ENCODE measurements at places on chromosomes 7 and 10. TPM values are rescaled to one million over a fixed set of nuclear protein-coding genes. Genes with fewer than 3 reads are reported as not detected.

TUBB8 gene
- not detected for polyA plus RNA-seq

- no peaks in the 10 kb centered on the region for H3K4me1 ChIP-seq
- no peak for DNase-seq
- no peak overlapping the region for H3K27ac ChIP-seq
- no peak overlapping the region for H3K4me3 ChIP-seq
- H3K27me3 ChIP-seq, result no peaks in the 10 kb centered on the region
Observed at GRCh38 chr7:30815388-30815854, 44.2 kb downstream of the MINDY4 start.

DNA sequence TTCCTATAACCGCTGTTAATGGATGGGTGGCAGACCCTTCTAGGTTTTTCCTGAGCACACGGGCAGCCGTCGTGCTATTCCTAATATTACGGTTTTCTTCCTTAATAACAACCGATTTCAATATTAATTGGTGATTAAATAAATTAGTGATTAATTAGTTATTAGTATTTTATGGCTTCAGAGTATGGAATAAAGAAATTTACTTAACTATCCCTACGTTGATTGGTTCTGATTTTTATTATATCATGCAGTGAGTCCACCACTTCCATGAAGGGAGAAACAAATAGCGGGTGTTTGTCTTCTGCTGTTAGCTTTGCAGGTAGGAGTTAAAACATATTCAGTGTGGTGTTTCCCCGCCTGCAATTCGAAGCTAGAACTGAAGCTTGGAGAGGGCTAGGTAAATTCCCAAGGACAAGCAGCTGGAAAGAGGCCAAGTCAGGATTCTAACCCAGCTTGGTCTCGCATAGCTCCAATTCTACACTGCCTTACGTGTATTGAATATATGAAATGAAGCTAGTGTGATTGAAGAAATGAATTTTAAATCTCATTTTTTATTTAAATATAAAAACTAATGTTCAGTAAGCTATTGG, 928 bp upstream of the CSTF2T start:
- H3K27ac ChIP-seq, result peak overlapping the region; percentile 100
- peaks cover 51% of the 10 kb centered on the region for H3K4me1 ChIP-seq
- DNase-seq, result no peak
- peaks cover 18% of the 10 kb centered on the region for H3K27me3 ChIP-seq
- peaks cover 10% of the 10 kb centered on the region for H3K36me3 ChIP-seq

PRKG1 gene
- not detected for polyA plus RNA-seq

- no peak overlapping the region for H3K27ac ChIP-seq
- peaks cover 1% of the 10 kb centered on the region for H3K27me3 ChIP-seq
- DNase-seq, result no peak
- H3K4me3 ChIP-seq, result no peak overlapping the region
- no peaks in the 10 kb centered on the region for H3K4me1 ChIP-seq
Observed at GRCh38 chr7:135736586-135737305, 8.8 kb upstream of the SLC13A4 start.

GRCh38 chr10:31623466-31623865, 304.4 kb downstream of the ZEB1 start:
- peaks cover 5% of the 10 kb centered on the region for H3K27me3 ChIP-seq
- DNase-seq, result no peak
- H3K27ac ChIP-seq, result no peak overlapping the region
- H3K36me3 ChIP-seq, result no peaks in the 10 kb centered on the region
- no peaks in the 10 kb centered on the region for H3K4me1 ChIP-seq

GRCh38 chr7:32115831-32116230, 45.6 kb upstream of the PDE1C start:
- no peaks in the 10 kb centered on the region for H3K36me3 ChIP-seq
- peaks cover 5% of the 10 kb centered on the region for H3K27me3 ChIP-seq
- H3K4me1 ChIP-seq, result no peaks in the 10 kb centered on the region
- H3K27ac ChIP-seq, result no peak overlapping the region
- H3K4me3 ChIP-seq, result no peak overlapping the region

RBP4 gene
- not detected for polyA plus RNA-seq

GPER1 gene
- polyA plus RNA-seq, result 0.14 TPM

GRCh38 chr10:46068905-46069304, 22.8 kb upstream of the MSMB start:
- peaks cover 3% of the 10 kb centered on the region for H3K27me3 ChIP-seq
- no peak for DNase-seq
- H3K36me3 ChIP-seq, result no peaks in the 10 kb centered on the region
- no peak overlapping the region for H3K4me3 ChIP-seq
- peaks cover 1% of the 10 kb centered on the region for H3K4me1 ChIP-seq

GRCh38 chr10:28807760-28808613, 130.7 kb downstream of the BAMBI start:
- H3K4me3 ChIP-seq, result no peak overlapping the region
- no peak for DNase-seq
- H3K36me3 ChIP-seq, result no peaks in the 10 kb centered on the region
- H3K27ac ChIP-seq, result no peak overlapping the region
- H3K27me3 ChIP-seq, result peaks cover 14% of the 10 kb centered on the region

DNA sequence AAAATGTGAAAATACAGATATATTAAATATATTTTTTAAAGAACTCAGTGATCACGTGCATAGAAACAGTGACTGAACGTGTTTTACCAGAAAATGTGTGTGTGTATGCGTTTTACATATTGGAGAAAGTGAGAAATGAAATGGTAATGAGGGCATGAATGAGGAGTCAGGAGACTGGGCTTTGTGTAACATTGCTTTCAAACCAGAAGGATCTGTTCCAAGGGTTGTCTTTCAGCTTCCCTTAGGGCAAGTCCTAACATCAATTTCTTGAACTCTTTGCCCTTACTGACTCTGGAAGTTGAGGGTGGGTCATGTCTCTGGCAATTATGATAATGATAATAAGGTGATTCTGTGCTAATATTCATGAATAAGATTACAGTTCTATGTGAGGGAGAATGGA, 557.3 kb downstream of the PHTF2 start:
- no peaks in the 10 kb centered on the region for H3K36me3 ChIP-seq
- no peak overlapping the region for H3K27ac ChIP-seq
- H3K27me3 ChIP-seq, result peaks cover 3% of the 10 kb centered on the region

GRCh38 chr7:16502303-16502702, 24.3 kb upstream of the LRRC72 start:
- H3K27me3 ChIP-seq, result peaks cover 2% of the 10 kb centered on the region
- no peaks in the 10 kb centered on the region for H3K36me3 ChIP-seq
- H3K4me3 ChIP-seq, result no peak overlapping the region
- DNase-seq, result no peak
- no peak overlapping the region for H3K27ac ChIP-seq

ACTR3C gene
- 8.8 TPM for polyA plus RNA-seq

CALML5 gene
- not detected for polyA plus RNA-seq

MEIG1 gene
- 1.5 TPM for polyA plus RNA-seq

- H3K4me3 ChIP-seq, result peak overlapping the region; percentile 98
- DNase-seq, result no peak
- peaks cover 22% of the 10 kb centered on the region for H3K27me3 ChIP-seq
- H3K36me3 ChIP-seq, result peaks cover 4% of the 10 kb centered on the region
- peaks cover 47% of the 10 kb centered on the region for H3K4me1 ChIP-seq
Observed at GRCh38 chr7:141014125-141014523, 628 bp downstream of the MRPS33 start.

DNA sequence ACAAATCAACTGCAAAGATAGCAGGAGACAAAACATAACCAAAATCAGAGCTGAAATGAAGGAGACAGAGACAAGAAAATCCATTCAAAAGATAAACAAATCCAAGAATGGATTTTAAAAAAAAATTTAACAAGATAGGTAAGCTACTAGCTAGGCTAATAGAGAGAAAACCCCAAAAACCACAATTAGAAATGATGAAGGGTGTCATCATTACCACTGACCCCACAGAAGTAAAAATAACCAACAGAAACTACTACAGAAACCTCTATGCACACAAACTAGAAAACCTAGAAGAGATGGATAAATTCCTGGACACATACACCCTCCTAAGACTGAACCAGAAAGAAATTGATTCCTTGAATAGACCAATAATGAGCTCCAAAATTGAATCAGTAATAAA, 117.6 kb downstream of the DNAJC1 start:
- DNase-seq, result no peak
- no peak overlapping the region for H3K27ac ChIP-seq
- H3K4me3 ChIP-seq, result peak overlapping the region; percentile 0
- peaks cover 3% of the 10 kb centered on the region for H3K27me3 ChIP-seq
- peaks cover 12% of the 10 kb centered on the region for H3K36me3 ChIP-seq

KCNIP2 gene
- not detected for polyA plus RNA-seq

DNA sequence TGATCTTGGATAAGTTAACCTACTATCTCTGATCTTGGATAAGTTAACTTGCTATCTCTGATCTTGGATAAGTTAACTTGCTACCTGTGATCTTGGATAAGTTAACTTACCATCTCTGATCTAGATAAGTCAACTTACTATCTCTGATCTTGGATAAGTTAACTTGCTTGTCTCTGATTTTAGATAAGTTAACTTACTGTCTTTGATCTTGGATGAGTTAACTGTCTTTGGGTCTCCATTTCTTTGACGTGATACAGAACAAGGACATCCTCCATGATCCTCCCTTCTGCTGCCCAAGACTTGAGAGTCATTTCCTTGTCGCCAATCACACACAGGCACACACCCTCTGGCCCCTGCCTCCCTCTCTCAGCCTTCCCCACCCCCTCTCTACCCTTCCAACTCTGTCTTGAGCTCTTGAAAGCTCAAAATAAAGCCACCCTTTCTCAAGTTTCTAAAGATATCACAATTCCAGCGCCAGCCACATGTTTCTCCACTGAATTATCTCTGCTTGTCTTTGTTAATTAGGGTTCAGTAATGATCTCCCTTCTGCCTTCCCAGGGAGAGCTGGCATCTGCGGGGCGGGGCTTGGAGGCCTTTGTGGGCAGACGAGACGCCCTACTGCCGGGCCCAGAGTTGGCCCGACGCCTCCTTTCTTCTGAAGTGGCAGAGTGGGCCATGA, 85.1 kb upstream of the GTF2I start:
- H3K4me1 ChIP-seq, result no peaks in the 10 kb centered on the region
- H3K27me3 ChIP-seq, result peaks cover 5% of the 10 kb centered on the region
- DNase-seq, result no peak
- no peak overlapping the region for H3K27ac ChIP-seq
- H3K4me3 ChIP-seq, result no peak overlapping the region

CAMK1D gene
- 7.7 TPM for polyA plus RNA-seq
